H1 (cell line): ENCODE measurements at places on chromosomes 4 and X.

GRCh38 chr4:68490826-68491457 lies 43.7 kb downstream of the TMPRSS11E start:
- no peak for DNase-seq
- H3K36me3 ChIP-seq, result no peaks in the 10 kb centered on the region
- no peaks in the 10 kb centered on the region for H3K4me1 ChIP-seq
- no peak overlapping the region for H3K27ac ChIP-seq

DNA sequence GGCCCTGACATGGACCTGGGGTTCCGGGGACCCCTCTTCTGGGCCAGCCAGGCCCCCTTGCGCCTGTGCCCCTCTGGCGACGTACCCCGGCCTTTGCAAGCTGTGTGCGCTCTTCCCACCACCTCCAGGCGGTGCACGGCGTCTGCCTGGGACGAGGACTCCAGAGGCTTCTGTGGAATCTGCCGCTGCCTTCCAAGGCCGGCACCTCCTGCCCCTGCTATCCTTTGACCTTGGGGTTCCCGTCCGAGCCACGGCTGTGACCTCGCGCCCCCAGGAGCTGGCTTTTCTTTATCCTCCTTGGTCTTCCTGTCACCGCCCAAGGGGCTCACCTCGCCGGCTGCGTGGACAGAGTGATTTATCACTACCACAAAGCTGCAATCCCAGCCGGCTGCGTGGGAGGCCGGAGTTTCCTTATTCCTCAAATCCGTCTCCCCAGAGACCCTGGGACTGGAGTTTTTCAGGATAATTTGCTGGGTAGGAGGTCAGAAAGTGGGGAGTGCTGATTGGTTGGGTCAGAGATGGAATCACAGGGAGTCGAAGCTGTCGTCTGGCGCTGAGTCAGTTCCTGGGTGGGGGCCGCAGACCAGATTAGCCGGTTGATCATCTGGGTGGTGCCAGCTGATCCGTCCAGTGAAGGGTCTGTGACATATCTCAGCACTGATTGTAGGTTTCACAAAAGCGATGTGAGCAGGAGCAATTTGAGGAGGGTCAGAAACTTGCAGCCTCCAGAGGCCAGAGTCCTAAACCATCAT lies 19.8 kb upstream of the PLCXD1 start:
- no peak overlapping the region for H3K27ac ChIP-seq
- H3K4me3 ChIP-seq, result no peak overlapping the region
- DNase-seq, result no peak
- H3K27me3 ChIP-seq, result no peaks in the 10 kb centered on the region
- peaks cover 3% of the 10 kb centered on the region; the same call in 1 of the 2 replicates for H3K4me1 ChIP-seq
- no peaks in the 10 kb centered on the region for H3K36me3 ChIP-seq

- no peak overlapping the region for H3K27ac ChIP-seq
- H3K4me1 ChIP-seq, result no peaks in the 10 kb centered on the region
- no peaks in the 10 kb centered on the region for H3K27me3 ChIP-seq
- no peaks in the 10 kb centered on the region for H3K36me3 ChIP-seq
- DNase-seq, result no peak
Observed at GRCh38 chr4:125551466-125551865, 236.7 kb downstream of the FAT4 start.

DNA sequence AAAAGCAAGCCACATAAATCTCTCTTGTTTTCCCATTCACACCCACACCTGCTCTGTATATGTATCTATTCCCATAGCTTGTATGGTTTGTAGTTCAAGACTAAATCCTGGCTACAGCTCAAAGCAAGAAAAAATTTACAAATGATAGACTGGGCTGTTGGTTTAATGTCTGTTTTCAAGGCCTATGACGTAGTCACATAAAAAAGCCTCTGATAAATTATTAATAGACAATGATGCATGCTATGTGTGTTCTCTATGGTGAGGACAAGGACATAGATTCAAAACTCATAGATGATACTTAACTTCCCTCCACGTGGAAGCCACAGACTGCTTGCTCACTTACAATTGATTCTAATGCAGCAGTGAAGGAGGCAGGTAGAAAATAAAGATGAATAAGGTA lies 194.0 kb downstream of the LDB2 start:
- no peak overlapping the region for H3K27ac ChIP-seq
- H3K4me1 ChIP-seq, result no peaks in the 10 kb centered on the region
- no peaks in the 10 kb centered on the region for H3K27me3 ChIP-seq
- no peaks in the 10 kb centered on the region for H3K36me3 ChIP-seq
- DNase-seq, result no peak
- H3K4me3 ChIP-seq, result no peak overlapping the region
